Left lung (tissue), 14 donors: ENCODE measurements at places on chromosomes 16 and 17. TPM values are rescaled to one million over a fixed set of nuclear protein-coding genes. Genes with fewer than 3 reads are reported as not detected.

GRCh38 chr16:73951481-73951880, 345.1 kb upstream of the PSMD7 start:
- peak; percentile 79 for DNase-seq

Gene NPTX1
- 8.9 TPM for polyA plus RNA-seq

Gene IL17C
- not detected for polyA plus RNA-seq

Gene ZNF205
- 17.6 TPM for polyA plus RNA-seq

Gene KCNH6
- 1.4 TPM for polyA plus RNA-seq

DNA sequence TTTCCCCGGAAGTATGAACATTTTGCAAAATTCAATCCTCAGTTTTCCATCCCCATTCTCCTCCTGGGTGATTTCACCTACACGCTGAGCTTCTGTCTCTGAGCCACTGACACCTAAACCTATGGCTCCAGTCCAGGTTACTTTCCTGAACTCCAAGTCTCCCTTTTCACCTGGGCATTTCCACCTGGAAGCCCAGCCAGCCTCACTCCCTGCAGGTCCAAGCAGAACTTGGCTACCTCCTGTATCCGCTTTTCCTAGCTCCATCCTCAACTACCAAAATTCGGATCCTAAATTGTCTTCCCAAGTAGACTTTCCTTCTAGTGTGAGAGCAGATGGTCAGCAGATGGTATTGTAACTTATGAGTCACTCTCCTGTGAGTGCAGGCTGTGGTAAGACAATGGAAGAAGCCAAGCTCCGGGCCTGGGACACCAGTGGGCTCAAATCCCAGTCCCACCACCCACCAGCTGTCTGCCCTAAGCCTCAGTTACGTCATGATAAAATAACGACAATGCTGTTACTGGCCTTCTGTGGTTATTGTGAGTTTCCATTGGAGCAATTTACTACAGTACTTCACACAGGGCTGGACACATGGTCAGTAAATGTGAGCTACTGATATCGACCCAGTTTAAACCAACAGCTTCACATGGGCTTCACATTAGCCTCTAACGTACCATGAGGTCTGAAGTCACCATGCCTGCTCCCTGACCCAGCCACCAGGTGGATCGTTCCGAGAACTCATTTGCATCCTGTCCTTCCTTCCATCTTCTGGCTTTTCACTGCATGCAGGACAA, 33.3 kb downstream of the PECAM1 start:
- DNase-seq: peak; percentile 67

DNA sequence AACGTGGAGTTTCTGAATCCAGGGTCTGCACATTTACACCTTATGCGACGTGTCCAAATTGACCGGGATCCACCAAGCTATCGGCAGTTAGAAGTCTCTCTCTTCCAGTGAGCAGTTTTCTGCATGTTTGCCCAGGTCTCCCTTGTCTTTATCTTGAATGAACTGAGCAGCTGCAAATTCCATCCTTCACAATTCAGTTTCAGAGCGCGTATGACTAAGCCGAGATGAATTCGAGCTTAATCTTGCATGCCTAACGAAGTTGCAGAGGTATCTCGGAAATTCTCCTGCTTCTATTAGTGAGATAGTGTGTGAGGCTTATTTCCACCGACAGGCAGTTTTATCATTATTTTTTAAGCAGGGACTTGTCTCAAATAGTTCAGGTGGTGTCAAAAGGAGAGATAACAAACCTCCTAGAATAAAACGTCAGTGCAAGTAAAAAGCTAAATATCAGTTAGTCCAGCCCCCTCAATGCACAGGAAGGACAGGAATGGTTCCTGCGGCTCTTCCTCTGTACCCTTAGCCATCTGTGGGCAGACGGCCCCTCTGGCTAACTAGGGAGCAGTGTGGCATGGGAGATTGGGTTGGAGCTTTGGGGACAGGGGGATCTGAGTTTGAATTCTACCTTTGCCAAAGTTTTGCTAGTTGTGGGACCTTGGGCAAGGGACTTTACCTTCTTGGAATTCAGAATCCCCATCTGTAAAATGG, 93.0 kb upstream of the GPR139 start:
- DNase-seq: no peak

Gene TADA2A
- polyA plus RNA-seq: 28.3 TPM
